ENCODE measurements at places on chromosomes 12 and 14.

- no peak for DNase-seq
Observed at GRCh38 chr12:47574252-47575021, 131.4 kb downstream of the RPAP3 start.

DNA sequence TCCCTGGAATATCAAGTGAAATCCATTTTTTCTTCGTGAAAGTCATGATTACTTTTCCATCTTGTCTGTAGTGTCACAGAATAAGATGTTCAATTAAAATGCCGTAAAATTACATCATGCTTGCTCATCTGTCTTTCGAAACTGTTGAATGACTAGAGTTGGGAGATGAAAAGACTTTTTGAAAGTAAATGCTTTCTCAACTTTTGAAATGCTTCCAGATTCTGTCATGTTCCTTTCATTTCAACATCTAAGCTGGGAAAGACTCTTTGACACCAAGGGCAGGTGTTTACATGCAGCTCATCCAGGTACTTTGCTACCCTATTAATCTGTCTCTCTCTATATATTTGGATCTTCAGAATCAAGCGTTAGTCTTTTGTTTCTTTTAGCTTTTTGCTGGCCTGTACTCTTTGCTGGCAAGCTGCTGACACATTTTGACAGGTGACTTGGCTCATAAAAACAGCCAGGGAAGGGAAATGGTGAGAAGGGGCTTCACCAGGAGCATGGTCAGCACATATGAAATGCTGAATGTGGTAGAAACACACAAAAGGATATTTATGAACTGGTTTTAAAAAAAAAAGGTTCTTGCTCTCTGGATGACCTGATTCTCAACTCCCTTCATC lies 77.0 kb upstream of the METAP2 start:
- peak; percentile 11 for DNase-seq

GRCh38 chr12:12445165-12445881 lies 88.4 kb downstream of the BORCS5 start:
- no peak for DNase-seq

- peak; percentile 86 for DNase-seq
Observed at GRCh38 chr12:105053116-105053572, 31.1 kb downstream of the ALDH1L2 start.

DNA sequence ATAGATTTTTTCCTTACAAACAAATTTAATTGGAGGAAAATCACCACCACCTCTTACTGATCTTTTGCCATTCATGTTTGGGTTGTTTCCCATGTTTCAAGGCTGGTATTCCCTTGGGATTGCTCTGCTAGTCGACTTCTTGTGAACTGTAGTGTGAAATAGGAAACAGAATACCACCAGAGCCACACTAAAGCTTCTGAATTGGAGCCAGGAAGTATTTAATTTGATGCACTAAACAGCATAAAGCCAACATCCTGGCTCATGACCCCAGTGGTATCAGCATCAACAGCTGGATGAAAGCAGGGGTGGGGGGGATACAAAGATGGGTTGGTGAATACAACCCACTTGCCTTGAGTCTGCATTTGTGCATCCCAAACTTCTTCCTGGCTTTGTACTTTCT lies 127.5 kb downstream of the TBC1D30 start:
- DNase-seq, result no peak

DNA sequence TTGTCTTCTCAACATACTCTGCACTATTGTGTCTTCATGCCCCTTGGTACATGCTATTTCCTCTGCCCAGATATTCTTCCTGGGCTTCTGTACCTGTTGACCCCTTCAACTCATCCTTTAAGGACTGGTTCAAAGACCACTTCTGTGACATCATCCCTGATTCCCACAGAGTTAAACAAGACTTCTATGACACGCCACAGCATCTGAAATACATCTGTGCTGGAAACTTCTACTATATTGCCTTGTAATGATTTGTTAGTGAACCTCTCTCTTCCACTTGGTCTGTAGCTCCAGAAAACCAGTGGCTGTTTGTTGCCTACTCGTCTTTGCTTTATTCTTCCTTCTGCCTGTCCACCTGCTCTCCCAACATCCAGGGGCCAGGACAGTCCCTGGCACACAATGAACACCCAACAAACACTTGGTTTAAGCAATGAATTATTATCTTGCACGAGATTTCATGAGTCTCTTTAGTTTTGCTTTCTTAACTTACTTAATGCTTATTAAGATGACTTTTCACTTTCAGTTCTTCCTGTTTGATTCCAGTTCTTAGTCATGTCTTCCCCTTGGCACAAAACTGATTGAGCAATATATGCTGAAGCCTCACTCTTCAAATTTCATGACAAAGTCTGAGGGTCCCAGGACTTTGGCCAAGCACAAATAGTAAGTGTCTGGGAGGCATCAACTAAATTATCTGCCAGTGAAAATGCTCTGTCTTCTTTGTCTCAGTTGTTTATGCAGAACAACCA lies 485.9 kb downstream of the APAF1 start:
- DNase-seq, result peak; percentile 85

DNA sequence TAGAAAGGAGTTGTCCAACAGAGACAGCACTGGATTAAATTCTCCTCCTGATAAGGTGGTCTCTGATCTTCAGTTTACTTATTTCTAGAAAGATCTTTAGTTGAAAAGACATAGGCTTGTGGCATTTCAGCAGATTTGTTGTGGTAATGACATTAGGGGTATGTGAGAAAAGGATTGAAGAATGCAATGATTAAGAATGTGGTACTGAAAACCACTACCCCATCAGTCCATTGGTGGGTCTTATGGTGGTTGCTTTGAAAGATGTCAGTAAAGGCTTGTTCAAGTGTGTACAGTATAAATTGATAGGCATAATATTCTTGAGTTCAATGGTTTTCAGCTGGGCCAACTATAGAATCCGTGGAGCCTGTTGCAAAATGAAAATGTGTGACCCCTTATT lies 10.8 kb downstream of the PPFIBP1 start:
- no peak for DNase-seq

DNA sequence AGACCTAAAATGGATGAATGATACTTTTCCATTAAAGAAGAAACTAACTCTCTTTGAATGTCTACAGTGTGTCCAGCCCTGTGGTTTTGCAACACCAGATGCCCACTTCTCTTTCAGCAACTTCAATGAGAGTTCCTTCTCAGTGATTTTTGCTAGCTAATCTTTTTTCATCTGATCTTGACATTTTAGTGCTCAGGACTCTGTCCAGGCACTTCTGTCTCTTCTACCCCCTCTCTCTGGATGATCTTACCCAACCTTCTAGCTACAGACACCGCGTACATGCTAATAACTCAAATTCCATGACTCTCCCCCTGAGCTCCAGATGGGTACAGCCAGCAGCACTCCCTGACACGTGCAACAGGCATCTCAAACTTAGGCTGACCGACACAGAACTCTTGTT lies 161.1 kb upstream of the FOXN3 start:
- peak; percentile 61 for DNase-seq

GRCh38 chr12:30774599-30774998 lies 19.8 kb upstream of the CAPRIN2 start:
- no peak for DNase-seq

GRCh38 chr14:100019156-100019744 lies 46.0 kb upstream of the EVL start:
- DNase-seq, result no peak

GRCh38 chr14:89798212-89798773 lies 156.2 kb downstream of the EFCAB11 start:
- no peak for DNase-seq
